ENCODE measurements at places on chromosomes 1 and 21.

DNA sequence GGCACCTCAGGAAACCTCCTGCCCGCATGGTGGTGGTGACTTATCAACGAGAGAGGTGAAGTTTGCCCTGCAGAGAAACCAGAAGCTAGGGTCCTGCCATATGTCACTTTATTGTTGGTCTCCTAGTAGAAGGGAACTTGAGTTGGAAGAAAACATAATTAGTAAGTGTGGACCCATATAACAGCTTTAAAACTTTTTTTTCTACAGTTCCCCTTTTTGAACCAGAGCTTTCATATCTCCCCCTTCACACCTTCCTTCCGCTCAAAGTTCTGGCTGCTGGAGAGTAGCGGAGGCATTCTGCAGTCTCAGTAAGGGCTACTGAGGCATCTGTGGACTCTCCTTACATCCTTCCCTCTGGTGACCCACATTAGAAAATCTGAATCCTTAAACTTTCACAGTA, 48.9 kb downstream of the PHC2 start:
- no peak for DNase-seq

DNA sequence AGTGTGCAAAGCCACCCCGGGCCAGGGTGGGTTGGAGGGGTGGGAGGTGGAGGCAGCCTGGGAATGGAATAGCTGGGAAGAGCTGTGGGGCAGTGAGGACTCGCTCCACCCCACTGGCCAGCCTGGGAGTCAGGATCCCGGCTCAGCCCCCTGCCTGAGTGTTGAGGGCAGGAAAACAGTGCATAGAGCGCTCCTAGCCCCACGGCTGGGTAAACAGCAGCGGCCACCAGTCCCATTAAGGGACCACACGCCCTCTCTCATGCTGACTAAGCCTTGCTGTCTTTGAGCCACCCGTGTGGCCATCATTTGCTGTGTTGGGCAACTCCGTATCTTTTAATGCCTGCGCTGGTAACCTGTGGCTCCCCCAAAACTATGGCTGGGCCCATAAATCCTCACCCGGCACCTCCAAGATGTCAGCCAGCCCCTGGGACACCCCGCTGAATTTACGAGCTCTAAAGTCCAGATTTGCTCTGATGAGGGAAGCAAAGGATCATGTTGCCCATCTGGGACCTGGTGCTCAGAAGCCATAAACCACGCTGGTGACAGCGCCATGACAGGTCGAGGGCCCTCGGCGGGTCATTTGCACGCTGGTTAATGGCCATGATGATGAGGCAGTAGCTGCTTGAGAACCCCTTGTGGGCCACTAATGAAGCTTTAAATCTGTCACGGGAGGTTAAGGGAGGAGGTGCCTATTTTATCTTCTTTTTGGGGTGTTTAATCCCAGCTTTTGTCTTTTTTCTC, 34.9 kb downstream of the SYF2 start:
- DNase-seq, result no peak

GRCh38 chr1:66312271-66312990, 221.5 kb upstream of the SGIP1 start:
- no peak for DNase-seq

- no peak for DNase-seq
Observed at GRCh38 chr1:116157096-116157495, 45.9 kb downstream of the MAB21L3 start.

DNA sequence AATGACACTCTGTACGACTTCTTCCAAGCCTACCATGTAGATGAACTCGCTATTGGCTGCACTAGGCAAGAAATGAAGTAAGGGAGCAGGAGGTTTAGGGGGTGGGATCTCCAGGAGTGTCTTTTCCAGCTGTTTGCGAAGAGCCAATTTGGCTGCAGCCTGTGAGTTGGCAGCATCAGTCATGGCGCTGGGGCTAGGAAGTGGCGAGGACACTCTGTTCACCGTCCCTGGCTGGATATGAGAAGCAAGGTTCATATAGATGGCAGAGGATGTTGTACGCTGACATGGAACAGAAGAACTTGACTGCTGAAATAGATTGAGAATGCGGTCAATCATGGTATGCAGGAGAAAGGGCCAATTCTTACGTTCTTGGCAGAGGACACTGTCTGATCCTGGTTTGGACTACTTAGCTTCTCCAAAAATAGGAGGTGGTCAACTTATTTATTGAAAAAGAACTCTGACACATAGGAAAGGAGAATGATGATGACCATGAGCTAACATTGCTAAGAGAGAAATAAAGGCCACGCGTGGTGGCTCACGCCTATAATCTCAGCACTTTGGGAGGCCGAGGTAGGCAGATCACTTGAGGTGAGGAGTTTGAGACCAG, 41.2 kb downstream of the SLC27A3 start:
- no peak for DNase-seq

GRCh38 chr1:26721669-26722355, 26.0 kb downstream of the ARID1A start:
- no peak for DNase-seq

DNA sequence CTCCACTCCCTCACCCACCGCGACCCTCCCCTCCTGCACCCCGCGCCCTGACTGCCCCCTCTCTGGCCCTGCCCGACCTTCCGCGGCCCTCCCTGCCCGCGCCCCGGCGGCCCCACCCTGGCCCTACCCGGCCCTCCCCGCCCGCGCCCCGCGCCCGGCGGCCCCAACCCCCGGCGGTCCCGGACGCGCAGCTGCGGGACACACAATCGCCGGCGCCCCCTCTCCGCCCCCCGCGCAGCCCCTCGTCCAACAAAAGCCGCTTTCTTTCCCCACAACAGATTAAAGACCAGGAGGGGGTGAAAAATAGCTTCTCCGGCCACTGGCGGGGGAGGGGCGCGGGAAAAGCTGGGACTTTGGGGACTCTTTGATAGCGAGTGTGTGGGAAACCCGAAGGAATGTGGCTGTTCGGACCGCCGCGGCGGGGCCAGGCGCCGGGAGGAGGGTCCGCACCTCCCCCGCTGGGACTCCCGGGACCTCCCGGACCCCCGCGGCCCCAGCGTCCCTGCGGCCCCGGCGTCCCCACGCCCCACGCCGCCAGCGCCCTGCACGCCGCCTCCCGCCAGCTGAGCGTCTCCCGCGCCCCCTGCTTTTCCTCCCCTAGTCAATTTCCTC, 8.8 kb upstream of the ID3 start:
- no peak for DNase-seq

DNA sequence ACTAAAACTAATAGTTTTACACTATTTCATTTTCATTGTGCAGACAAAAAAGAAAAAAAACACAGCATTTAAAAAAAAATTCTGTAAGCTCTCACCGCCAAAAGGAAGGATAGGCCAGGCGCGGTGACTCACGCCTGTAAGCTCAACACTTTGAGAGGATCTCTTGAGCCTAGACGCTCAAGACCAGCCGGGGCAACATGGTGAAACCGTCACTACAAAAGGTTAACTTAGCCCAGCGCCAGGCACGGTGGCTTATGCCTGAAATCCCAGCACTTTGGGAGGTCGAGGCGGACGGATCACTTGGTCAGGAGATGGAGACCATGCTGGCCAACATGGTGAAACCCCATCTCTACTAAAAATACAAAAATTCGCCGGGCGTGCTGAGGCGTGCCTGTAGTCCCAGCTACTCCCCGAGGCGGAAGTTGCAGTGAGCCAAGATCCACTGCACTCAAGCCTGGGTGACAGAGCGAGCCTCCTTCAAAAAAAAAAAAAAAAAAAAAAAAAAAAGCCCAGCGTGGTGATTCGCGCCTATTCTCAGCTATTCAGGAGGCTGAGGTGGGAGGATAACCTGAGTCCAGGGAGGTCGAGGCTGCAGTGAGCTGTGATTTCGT, 14.3 kb upstream of the SPEN start:
- no peak for DNase-seq

DNA sequence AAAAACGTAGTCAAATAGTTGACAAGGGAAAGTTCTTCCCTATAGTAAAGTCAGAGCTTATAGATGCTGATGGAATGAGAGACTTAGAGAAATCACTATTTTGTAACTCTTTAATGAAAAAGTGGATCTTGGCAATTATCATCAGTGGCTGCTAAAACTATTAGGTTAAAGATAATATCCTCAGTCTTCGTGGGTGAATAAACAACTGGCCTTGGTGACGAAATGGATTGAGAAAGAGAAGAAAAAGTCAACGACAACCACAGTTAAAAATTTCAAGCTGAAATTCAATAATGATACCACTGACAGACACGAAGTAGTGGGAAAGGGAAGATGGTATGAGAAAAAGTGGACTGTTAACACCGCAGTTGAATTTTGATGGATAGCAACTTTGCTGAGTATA, 90.0 kb upstream of the GNG4 start:
- DNase-seq, result no peak

- no peak for DNase-seq
Observed at GRCh38 chr1:193031431-193031830, 27.7 kb downstream of the UCHL5 start.

- DNase-seq, result no peak
Observed at GRCh38 chr1:6935361-6935883, 150.2 kb downstream of the CAMTA1 start.

- no peak for DNase-seq
Observed at GRCh38 chr1:30381671-30382365, 341.6 kb downstream of the MATN1 start.

DNA sequence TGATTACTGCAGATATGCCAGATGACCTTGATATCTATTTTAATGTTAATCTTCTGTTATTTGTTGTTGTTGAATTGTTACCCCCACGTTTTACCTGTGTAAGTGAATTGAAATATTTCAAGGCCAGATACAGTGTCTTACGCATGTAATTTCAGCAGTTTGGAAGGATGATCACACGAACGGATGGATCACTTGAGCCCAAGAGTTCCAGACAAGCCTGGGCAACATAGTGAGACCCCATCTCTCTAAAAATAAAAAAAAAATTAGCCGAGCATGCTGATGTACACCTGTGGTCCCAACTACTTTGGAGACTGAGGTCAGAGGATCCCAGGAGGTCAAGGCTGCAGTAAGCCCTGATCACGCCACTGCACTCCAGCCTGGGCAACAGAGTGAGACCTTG, 32.2 kb downstream of the SDCCAG8 start:
- DNase-seq, result no peak

- no peak for DNase-seq
Observed at GRCh38 chr1:100921110-100921706, 25.3 kb downstream of the SLC30A7 start.

GRCh38 chr1:228096416-228097332, 6.5 kb downstream of the C1orf35 start:
- no peak for DNase-seq

GRCh38 chr1:152035539-152036266, 1.1 kb downstream of the S100A11 start:
- no peak for DNase-seq

DNA sequence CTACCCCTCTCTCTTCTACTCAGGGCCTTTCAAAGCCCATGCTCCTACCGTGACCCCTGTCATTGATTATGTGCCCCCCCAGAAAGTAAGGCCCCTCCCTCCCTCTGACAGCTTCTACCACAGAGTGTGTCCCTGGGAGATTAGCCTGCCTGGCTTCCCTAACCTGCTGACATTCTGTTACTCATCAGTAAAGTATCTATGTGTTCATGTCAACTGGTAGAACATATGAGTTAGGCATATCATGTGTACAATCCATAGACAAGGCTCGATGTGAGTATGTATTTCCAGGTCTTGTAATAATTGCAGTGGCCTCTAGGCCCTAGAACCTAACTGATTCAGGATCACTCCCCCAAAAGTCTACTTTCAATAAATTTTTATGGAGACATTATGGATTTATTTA, 120.0 kb downstream of the GIPC2 start:
- DNase-seq, result no peak

DNA sequence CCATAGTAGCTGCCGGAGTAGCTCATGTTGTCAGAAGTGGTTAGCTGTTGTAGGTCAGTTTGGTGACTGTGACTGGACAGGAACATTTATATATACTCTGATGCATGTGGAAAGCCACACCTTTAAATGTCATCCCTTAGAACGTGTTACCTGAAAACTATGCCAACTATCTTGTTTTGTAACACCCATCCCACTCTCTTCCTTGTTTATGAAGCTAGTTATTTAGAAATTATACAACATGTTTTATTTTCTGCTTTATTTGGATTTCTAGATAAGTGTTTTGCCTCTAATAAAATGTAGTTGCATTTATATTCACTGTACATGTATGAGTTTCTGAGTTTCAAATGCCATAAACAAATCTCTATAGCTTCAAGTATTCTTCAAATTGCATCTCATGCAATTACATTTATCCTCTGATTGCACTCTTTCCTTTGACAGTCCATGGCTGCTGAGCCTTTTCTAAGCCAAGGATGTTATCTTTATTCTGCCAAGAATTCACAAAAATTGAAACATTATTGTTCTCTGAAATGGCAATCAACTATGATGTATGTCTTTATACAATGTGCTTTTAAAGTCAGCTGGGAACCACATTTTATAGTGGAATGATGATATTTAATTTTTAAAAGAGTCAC, at the start of gene KRTAP19-7:
TSS of gene KRTAP19-7 (minus strand) at position 51 of the 632 bp plus-strand sequence. CDS start at position 26, 25 bp downstream.
- no peak for DNase-seq

- DNase-seq, result no peak
Observed at GRCh38 chr21:45416620-45417019, 11.7 kb downstream of the COL18A1 start.

GRCh38 chr1:160713161-160713560, 1.5 kb upstream of the CD48 start:
- DNase-seq, result no peak

DNA sequence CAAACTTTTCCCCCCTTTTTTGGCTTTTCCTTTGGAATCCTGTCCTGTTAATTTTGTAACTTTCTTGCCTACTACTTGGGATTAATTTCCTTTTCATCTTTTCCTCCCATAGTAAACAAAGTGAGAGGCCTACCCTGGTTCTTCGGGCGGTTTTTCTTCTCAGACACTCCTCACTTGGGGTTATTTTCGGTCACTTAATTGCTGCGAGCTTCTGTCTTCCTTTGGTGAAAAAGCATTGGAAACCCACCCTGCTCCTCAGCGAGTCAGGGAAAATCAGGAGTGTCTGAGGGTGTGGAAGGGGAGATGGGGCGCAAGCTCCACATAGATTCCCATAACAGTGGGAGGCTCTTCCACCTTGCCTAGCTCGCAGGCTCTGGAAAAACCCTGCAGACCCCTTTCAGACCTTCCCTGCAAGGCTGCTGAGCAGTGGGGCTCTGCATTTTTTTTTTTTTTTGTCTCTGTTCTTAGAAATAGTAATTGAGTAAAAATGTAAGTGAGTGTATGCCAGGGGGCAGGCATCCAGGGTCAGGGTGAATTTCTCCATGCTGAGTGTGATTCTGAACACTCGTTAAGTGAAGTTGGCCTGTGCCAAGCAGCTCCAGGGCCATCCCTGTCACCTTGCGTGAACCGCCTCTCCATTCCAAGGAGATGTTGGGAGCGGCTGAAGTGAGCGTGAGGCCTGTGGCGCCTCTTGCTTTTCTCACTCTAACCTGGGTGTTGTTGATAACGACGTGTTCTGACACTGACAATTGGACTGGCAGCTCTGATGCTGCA, 20.3 kb downstream of the TGFB2 start:
- DNase-seq, result no peak

DNA sequence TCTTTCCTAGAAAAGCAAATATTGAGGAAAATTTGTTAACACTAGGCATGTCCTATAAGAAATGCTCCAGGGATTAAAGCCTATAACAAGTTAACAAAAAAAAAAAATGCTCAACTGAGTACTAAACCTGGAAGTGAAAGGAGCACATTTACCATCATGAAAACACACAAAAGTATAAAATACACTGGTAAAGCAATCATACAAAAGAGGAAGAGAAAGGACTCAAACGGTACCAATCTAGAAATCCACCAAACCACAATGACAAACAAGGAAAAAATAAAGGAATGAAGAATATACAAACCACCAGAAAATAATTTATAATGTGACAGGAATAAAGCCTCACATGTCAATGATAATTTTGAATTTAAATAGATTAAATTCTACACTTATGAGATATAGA, 21.2 kb downstream of the CD1E start:
- no peak for DNase-seq

- no peak for DNase-seq
Observed at GRCh38 chr1:182206626-182207239, 145.2 kb upstream of the ZNF648 start.
